CD4-positive, alpha-beta T cell treated with Interleukin-21 for 1 hour (primary cell): ENCODE measurements at places on chromosomes 16 and 17.
A peak's percentile ranks its signal among the peaks of the same experiment; 100 is the strongest.

- DNase-seq: peak; percentile 77
Observed at GRCh38 chr16:49441366-49441780, 67.8 kb downstream of the C16orf78 start.

GRCh38 chr17:45646288-45646988 lies 137.7 kb upstream of the CRHR1 start:
- DNase-seq: no peak

- no peak for DNase-seq
Observed at GRCh38 chr17:29677824-29678223, 55.1 kb upstream of the CORO6 start.

DNA sequence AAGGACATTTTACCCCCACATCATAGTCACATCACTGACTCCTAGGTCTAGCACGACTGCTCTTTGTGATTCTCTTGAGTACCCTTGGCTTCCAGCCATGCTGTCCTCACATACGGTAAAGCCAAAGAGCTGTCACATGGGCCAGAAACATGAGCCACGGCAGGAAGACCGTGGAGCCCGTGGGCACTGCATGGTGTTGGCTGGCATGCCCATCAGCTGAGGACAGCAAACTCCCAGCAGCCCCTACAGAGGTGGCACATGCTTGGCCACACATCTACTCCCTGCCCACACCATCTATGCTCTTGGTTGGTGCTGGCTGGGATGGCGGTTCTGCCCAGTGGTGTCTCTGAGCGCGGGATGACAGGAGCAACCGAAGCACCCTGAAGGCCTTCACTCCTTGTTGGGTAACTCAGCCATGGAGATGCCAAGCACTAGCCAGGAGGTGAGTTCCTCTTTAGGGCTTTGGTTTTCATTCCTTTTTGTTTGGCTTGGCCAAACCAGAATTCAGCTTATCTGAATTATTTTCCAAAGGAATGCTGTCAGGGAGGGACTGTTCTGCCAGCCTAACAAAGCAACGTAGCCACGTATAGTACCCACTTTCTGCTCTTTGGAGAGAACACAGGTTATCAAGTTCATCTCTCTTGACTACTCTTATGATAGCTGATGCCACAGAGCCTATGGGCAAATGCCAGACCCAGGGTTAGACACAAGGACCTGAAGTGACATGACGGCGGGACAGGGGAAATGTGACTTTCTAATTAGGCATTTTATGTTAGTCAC lies 10.0 kb downstream of the TNFAIP1 start:
- no peak for DNase-seq

- DNase-seq: peak; percentile 53
Observed at GRCh38 chr16:3101841-3102470, 2.9 kb upstream of the ZSCAN10 start.
